ENCODE measurements at places on chromosomes 12 and 14.
A peak's percentile ranks its signal among the peaks of the same experiment; 100 is the strongest.

- DNase-seq = peak; percentile 69
These were observed 903 bp upstream of the NT5DC3 start for GRCh38 chr12:103841690-103842584.

- DNase-seq = no peak
These were observed 101.6 kb downstream of the SLC15A5 start for GRCh38 chr12:16175840-16176239.

DNA sequence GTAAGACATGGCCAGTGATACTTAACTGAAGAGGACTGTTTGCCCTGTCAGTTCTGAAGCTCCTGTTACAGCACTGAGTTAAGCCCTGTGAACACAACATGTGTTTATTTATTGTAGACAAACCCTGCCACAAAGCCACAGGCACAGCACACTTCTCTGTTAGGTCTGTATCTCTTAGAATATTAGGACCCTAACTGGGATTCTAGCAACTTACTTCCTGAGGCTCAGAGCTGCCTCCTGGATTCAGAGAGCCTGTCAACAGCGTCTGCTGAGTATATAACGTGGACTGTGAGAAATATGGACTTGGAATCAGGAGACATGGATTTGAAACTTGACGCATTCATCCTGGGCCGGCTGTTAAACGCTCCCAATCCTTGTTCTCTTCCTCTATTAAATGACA, 135.0 kb upstream of the HIF1A start:
- peak; percentile 64 for DNase-seq

GRCh38 chr12:9068600-9068999, 47.1 kb downstream of the A2M start:
- no peak for DNase-seq

GRCh38 chr14:67620217-67620785, 581 bp downstream of the ARG2 start:
- DNase-seq = no peak

DNA sequence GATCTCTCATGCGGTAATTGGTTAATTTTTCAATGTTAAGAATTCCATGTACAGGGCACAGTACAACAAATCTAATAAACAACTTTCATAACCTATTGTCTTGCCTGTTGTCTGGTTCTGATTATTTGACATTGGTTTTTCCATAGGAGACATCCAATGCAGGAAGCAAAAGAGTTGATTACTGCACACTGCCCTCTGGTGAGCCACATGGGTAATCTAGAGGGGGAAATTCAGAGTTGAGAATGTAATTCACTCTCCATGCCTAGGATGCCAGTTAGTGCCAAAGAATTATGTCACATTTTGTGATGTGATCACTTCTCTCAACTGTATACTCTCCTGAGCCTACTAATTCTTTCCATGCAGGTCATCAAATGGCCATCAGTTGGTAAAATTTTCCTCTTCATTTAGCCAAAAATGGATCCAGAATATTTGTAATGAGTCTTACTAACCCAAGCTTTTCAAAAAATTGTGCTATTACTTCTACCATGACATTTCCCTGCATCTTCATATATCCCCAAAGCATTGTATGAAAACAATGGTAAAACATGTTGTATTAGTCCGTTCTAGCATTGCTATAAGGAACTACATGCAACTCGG, 17.7 kb upstream of the CCDC91 start:
- DNase-seq = peak; percentile 68

DNA sequence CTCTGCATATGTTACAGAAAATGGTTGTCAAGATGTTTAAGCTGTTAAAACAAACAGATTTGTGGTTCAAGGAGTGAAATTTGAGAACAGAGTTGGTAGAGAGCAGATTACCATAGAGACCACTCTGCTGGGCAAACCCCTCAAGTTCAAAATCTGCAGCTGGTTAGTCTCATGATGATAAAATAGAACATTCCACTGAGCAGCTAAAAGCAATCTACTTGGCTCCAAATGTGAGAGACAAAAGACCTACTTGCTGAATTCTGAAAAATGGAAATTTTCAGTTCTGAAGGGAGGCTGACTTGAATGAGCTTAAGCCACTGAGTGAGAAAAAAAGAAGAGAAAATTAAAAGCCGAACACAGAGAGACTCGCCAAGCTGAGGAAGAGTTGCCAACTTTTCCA, 519.3 kb downstream of the NOVA1 start:
- DNase-seq = no peak

DNA sequence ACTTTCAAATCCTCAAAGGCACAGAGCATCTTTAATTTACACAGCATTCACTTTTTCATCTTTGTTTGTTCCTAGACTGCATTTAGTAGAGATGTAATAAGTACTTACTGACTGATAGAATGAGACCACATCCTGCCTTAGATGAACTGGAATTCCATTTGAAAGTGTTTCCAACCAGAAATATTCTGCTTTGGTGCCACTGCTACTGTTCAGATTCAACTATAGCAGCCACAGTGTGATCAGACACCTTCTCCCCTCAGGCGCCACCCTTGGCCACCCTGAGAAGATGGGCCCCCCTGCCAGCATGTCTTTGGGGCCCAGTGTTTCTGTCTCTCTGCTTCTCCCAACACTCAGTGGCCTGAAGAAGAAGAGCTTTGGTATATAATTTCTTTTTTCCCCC, 449.1 kb downstream of the RAD51B start:
- peak; percentile 33 for DNase-seq

DNA sequence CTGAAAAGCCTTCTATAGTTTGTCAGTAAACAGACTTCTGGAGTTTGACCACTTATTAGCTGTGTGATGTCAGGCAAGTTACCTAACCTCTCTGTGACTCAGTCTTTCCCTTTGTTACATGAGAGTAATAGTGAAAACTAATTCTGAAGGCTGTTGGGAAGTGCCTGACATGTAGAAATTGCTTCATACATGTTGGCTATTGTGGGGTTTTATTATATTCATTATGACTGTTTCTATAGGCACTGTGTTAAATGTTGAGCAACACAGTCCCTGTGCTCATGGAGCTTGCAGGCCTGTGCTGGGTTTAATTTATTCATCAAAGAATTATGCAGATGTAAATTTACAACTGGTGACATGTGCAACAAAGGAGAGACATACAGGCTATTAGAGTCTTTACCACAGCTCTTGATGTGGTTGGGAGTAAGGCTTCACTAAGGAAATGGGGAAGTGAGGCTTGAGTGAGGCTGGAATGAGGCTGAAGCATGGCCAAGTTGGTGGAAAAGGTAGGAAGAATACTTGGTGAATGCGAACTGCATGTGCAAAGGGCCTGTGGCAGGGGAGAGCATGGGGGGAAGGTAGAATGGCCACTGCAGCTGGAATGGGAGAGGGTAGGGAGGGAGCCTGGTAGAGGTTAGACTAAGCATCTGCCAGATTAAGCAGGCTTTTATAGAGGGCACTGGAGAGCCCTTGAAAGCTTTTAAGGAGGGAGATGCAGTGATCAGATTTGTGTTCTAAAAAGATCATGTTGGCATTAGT, 236.4 kb upstream of the CRY1 start:
- peak; percentile 30 for DNase-seq

DNA sequence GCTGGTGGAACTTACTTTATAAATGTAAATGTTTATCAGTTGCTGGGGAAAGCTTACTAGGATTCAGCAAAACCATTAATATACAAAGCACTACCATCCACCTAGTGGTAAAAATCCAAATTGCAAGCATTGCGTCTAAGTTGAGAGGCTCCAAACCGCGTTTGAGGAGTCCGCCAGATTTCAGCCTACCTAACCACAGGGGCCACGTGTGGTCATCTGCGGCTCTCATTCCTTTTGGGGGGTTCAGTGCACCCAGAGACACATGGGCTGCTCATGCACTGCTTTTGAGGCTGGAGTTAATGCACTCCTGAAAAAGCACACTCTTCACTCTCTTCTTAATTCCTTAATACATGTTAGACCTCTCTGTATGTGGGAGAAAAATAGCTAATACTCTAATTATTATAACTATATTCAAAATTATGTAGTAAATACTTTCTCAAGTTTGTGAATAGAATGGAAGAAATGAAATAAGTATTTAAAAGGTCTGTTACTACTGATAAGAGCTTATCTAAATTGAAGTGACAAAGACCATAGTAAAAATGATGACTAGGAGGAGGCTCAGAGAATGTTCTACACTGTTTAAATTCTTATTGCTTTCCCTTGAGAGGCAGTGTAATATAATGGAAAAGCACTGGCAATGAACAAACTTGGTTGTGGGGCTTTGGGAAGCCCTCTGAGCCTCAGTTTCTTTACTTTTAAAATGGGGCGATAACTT, 41.4 kb upstream of the MANSC4 start:
- DNase-seq = peak; percentile 72

- DNase-seq = no peak
These were observed 8.9 kb downstream of the SLC7A8 start for GRCh38 chr14:23174296-23175184.
